Umbilical cord (tissue), 2 donors: ENCODE measurements at places on chromosomes 6 and 20.

- peak; percentile 94 for DNase-seq
These were observed 957 bp upstream of the VEGFA start for GRCh38 chr6:43768983-43769525.

DNA sequence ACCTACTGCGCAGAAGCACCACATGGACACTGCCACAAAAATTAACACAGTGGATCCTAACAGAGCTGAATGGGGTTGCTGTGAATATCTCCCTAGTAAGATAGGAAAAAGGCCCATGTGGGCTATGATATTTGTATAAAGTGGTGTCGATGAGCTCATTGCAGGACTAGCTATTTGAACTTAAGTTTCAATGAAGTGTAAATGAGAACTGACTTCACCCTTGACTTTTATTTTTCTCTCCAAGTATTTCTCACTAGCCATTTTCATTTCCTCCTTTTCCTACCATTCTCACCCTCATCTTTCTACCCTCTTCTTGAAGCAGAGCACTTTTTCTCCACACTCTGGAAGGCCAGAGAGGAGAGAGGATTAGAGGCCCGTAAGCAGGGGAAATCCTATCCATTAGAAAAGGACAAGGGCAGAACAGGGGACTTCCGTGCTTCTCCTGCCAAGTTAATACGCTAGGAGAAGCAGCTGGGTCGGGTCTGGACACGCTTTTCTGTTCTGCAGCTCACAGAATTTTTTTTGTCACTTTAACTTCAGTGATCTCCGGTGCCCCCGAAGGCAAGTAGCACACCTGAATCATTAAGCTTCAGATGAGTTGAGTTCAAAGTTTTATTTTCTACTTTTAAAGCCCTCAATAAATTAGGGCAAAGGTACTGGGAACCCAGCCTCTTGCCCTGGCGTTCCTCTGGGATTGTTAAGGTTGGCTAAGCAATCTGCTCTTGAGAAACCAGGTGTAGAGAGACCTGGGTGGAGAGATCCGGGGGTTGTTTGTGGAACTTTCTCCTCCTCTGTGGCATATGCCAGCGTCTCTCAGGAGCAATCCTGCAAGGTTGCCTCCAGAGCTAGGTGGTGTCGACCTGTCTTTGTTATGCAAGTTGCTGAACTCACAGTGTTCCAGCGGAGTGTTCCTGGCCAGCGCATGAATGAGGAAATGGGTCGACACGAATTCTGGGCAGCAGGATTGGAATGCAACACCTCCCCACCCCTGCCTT lies 56.2 kb upstream of the ARID1B start:
- peak; percentile 83 for DNase-seq

- DNase-seq, result no peak
These were observed 5.9 kb downstream of the NKX2-4 start for GRCh38 chr20:21391185-21391971.

DNA sequence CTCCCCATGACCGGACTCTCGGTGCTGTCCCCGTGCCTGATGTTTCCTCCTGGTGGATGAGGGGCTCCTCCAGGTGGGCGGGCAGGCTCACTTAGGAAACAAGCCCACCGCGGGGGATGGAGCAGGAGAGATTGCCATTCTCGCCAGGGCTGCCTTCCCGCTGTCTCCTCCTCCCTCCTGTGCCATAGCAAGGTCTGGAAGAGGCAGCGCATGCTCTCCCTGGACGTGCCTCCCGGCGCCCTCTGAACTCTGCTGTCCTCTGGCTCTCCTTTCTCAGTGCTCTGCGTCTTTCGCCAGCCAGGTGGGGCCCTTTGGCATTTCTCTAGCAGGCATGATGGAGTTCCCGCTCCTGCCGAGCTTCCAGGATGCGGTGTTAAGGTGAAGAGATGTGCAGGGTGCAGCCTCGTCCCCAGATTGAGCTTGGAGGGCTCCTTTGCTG lies 17.4 kb upstream of the NPEPL1 start:
- no peak for DNase-seq

DNA sequence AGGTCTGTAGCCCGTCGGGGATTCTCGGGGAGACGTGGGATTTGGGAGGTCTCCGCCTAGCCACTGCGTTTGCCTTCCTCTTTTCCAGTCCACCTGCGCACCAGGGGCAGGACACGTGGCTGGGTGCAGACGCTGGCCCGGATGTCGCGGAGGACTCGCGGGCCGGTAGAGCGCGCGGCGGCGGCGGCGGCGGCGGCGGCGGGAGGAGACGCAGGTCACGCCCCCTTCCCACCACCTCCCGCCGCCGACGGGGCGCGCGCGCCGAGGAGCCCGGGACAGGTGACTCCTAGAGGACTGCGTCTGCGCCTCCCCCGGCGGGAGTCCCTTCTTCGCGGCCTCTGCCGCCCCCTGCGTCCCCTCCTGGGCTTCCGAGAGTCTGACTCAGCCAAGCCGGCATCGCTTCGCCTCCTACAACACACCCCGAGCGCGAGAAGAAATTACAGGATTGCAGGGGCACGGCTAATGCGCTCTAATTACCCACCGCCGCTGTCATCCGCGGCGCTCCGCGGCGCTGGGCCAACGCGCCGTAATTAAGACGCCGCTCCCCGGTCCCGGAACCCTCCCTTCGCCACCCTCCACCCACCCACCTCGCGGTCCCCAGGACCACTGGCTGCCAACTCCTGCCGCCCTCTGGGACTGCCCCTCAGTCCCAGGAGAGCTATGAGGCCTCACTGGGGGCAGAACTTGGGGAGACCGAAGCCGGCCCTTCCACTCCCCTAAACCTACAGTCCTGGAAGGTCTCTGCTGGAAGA lies 124.5 kb downstream of the MRPL14 start:
- peak; percentile 62 for DNase-seq

- DNase-seq, result no peak
These were observed 61.2 kb downstream of the VEGFA start for GRCh38 chr6:43831191-43831590.

DNA sequence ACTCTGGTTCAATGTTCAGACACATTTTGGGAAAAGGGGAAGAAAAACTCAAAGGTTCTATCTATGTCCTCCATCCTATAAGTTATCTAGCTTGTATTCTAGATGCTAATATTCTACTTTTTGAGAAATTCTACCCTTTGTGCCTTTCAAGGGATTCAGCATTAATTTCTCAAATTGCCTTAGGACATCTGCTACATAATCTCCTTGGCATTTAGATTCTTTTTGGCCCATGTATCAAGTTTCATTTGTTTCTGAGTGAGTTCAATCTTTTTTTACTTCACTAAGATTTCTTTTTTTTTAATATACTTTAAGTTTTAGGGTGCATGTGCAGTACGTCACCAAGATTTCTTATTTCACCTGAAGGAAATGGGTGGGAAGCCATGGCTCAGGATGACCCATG lies 232.7 kb upstream of the TENT5A start:
- DNase-seq, result peak; percentile 23

GRCh38 chr6:27528714-27529113 lies 55.8 kb upstream of the ZNF184 start:
- DNase-seq, result no peak

DNA sequence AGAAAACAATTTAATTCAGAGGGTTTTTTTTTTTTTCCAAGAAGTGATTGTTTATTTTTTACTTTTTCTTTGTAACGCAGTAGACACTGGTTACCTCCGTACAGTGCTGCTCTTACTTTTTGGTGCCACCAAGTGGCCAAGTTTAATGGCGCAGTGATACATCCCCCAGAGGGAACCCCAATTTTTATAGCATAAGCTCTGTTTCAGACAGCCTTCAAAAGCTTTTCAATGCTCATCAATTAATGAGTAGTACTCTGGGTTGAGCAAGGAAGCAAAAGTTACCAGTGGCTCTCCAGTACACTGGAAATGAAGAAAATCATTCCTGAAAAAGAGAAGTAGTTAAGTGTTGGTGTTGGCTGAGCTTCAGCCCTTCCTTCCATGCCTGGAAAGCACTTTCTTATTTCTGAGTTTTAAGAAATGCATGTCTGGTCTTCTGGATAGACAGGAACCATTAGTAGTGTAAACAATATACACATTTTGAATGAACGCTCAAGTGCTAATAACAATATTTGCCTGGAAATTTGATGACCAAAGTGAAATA lies 129.1 kb upstream of the SMLR1 start:
- DNase-seq, result peak; percentile 73

DNA sequence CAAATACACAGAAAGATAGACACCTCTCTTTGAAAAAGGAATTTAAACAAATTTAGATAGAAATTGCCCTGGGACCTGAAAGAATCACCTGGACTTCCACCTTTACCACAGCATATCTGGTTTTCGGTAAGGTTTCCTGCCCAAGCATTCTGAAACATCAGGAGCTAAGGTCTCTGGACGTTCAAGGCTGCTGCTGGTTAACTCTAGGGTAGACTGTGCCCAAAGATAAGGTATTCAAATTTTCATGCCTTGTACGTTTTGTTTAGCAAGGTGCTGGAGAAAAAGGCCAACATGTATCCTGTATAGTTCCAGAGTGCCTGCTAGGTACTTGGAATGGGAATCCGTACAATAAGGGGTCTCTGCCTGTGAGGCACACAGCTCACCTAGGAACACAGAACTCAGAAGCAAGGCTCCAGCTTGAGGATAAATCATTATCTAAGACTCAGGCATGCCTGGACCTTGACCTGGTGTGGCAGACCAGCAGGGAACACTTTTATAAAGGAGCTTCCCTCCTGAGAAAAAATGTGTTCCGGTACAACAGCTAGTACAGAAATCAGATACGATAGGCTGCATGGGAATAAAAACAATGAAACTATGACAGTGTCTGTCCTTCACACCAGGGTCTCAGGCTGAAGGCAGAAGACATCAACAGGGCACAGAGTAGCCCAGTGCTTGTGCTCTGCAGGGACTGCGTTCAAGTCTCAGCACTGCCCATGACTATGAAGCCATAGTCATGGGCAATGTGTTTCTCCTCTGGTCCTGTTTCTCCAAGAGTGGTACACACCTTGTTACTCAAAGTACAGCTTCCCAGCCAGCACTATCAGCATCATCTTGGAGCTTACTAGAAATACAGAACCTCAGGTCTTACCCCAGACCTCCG lies 70.4 kb downstream of the METTL24 start:
- no peak for DNase-seq

DNA sequence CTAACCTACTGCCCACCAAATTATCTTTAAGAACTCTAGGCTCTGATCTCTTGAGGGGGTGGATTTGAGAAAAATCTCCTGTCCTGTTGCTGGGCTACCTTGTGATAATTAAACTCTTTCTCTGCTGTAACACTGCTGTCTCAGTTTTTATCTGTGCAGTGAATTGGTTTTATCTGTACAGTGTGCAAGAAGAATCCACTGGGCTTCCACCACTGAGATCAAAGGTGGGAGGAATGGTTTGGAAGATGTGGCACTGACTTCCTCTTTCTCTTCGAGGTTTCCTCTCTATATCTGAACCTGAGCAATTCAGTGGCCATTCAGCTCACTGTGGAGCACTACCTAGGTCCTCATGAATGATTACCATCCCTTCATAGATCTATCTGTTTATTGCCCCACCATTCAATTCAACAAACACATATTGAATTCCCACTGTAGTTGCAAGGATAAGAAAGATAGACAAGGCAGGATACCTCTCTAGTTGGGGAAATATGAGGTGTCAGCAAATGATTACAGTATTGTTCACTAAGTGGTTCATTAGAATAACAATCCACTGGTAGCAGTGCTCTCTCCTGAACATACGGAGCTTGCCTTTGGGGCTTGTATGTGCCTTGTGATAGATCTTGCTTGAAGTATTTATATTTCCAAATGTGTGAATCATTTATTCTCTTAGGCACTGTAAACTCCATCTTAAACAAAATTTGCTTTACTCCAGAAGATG lies 172.1 kb upstream of the ARG1 start:
- DNase-seq, result no peak

GRCh38 chr6:51892750-51893149 lies 194.7 kb downstream of the PKHD1 start:
- no peak for DNase-seq

DNA sequence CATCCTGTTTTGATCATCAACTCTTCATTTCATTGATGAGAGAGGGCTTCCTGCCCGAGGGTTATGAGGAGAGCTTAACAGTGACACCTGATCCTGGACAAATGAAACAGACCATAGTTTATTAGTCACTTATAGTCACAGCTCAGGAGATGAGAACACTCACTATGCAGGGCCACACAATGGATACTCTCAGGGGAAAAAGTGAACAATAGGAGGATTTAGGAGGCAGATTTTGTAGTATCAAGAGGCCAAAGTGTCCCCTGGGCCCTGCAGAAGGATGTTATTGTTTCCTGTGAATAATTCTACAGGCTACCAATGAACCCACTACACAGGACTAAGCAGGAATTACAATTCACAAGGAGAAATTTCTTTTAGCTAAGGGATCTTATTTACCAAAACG lies 772.8 kb upstream of the MAN1A1 start:
- DNase-seq, result no peak

DNA sequence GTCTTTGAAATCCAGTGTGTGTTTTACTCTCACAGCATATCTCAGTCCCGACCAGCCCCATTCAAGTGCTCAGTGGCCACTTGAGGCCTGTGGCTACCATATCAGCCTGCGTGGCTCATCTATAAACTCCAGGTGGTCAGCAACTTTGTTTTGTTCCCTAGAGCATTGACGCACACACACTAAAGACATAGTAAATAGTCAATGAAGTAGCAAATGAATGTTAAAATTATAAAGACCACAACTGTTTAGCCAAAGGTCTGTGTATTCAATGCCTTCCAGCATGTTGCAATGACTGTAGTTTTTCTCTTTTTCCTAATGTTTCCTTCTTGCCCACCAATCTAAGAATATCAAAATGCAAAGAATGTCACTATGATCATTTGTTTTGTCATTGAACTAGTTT lies 238.2 kb upstream of the ZNF217 start:
- DNase-seq, result no peak

DNA sequence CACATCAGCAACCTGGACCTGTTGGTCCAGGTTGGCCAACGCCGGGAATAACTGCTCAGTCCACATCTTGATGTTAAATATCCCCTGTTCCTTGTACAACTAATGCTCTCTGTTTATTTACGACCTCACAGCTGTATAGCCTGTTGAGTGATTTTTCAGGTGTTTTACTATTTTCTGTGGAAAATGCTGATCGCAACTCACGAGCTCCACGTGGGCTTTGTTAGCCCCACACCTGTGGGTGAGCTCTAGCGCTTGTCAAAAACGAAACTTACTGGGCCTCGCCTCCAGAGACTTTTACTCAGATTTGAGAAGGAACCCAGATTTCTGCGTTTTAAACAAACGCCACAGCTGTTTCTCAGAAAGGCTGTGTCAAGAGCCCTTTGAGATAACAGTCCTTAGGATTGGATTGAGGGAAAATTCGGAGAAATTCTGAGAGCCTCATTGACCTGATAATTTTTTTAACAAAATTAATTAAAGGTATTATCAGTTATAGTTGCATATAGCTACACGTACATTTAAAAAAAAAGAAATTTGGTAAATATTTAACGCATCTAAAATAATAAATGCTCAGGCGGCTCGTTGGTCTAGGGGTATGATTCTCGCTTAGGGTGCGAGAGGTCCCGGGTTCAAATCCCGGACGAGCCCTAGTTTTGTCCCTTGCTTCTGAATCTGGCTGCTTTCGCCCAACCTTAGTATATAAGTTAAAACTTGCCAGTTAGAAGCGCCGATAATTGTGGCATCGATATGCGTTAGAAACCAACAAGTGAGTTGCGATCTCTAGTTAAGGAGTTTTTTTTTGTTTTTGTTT lies 16.7 kb downstream of the HMGN4 start:
- peak; percentile 69 for DNase-seq

GRCh38 chr6:147173675-147174308 lies 30.4 kb upstream of the STXBP5 start:
- peak; percentile 21 for DNase-seq
